ENCODE measurements at places on chromosomes 5 and 9.

GRCh38 chr5:52743970-52744369 lies 43.7 kb upstream of the ITGA1 start:
- DNase-seq = peak; percentile 38

GRCh38 chr9:98215821-98216220 lies 23.4 kb upstream of the CORO2A start:
- no peak for DNase-seq

DNA sequence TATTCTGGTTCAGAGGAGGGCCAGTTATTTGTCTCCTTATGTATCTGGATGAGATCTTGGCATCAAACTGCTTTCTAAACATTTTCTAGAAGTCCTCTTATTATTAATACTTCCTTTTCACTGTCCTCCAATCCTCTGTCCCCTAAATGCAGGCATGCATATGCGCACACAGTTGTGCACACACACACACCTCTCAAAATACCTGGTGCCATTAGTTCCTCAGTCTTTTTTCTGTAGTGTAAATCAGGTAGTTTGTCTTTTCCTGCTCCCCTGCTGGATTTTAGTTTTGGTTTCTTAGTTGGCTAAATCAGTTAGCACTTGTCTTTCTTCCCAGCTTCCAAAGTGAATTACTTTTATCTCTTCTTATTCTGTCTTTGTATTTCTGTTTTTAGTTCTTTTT lies 55.8 kb upstream of the LRRC70 start:
- DNase-seq = no peak

GRCh38 chr5:60978968-60979367 lies 34.0 kb downstream of the NDUFAF2 start:
- DNase-seq = no peak

GRCh38 chr9:121743441-121744001 lies 92.1 kb downstream of the DAB2IP start:
- peak; percentile 92 for DNase-seq
